ENCODE measurements at places on chromosomes 5 and 9.

- no peak for DNase-seq
Observed at GRCh38 chr5:159337016-159337955, 7.0 kb upstream of the IL12B start.

DNA sequence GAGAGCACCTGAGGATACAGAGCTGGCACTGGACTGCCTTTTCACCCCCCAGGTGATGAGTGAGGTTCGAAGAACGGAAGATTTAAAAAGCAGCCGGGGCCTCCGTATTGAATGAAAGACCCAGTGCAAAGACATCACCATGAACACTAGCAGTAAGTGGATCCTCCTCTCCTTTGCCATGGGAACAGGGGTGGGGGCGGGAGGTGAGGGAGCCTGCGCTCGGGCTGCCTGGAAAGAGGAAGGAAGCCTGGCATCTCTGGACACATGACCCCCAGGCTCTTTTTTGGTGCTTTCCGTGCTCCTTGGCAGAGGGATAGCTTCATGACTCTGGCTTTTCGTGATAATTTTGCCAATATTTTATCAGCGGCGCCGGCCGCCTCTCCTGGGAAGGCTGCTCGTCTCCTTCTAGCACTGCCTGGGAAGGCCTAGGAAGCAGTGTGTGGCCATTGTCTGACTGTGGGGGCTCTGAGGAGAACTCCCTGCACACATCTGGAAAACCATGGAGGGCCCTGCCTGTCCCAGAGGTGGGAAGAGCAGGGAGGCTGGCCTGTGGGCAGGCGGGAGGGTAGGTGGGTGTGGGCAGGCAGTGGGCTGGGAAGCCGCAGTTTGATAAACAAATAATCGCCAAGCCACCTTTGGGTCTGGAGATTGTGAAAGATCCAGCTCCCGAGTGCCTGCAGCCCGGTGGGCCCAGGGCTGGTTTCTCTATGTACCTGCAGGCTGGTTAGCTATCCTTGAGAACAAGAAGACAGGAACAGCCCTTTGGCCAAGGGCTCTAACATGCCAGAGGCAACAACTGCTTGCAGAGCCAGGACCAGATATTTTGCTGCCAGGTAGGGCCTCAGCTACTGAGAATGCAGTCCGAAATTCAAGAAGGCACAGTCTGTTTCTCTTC lies 911 bp downstream of the ABLIM3 start:
- DNase-seq, result no peak

- DNase-seq, result no peak
Observed at GRCh38 chr5:173139631-173140030, 4.7 kb upstream of the BNIP1 start.

- no peak for DNase-seq
Observed at GRCh38 chr9:4127873-4128272, 172.0 kb downstream of the GLIS3 start.

GRCh38 chr5:8457187-8458037 lies 588.5 kb downstream of the MTRR start:
- DNase-seq, result peak; percentile 96

- no peak for DNase-seq
Observed at GRCh38 chr9:109383356-109383755, 62.5 kb upstream of the EPB41L4B start.

DNA sequence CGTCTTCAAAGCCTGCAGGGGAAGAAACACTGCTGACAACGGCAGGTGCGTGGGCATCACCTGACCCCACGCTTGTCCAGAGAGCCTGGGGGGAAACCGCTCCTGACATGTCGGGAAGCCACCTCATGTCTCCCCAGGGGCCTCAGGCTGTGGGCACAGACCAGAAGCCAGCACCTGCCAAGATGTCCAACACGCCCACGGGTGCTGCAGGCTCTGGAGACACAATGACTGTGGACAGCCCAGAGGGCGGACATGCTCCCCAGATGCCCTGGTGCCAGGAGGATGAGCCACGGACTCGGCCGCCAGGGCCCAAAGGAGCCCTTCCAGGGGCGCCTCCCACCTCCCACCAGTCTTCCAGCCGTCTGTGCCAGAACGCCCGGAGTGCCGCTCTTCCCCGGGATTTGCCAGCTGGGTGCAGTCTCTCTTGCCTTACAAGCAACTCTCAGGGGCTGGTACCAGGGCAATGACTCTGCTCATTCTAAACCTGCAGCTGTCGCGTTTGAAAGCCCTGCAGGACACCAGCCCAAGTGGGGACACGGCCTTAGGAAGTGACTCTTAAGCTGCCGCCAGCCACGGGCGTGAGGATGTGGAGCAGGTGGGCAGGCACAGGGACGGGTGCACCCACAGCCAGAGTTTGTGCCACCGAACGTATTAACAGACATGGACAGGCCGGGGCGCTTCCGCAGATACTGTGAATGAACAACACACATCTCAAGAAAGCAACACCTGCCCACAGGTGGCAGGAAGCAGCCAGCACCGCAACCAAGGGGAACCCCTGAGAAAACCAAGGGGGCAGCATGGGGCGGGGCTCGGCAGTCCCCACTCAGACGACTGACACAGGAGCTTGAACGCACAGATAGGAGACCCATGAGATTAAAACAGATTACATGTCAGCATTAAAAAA lies 6.8 kb upstream of the LHX3 start:
- peak; percentile 64 for DNase-seq
